Right kidney (tissue), 9 donors: ENCODE measurements at places on chromosomes 6 and 20.
A peak's percentile ranks its signal among the peaks of the same experiment; 100 is the strongest.

DNA sequence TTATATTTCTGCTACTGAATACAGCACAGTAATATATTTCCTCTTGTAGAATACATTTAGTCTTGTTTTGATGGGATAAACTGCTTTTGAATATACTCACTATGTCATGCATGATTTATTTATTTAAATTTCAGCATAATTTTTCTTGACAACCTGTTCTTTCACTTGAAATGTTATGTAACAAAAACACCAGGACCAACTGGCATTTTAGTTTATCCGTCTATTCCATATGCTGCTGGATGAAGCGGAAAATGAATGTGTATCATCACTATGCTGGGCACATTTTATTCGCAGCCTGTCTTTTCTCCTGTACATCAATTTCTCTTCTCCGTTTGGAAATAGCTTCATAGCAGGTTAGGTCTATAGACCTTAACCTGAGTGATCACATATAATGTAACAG is 206.8 kb upstream of the PLCB4 start:
- no peak for DNase-seq

GRCh38 chr6:21666201-21666691 is 72.7 kb downstream of the SOX4 start:
- peak; percentile 76 for DNase-seq

- DNase-seq: no peak
These were observed 172.6 kb upstream of the BMP5 start for GRCh38 chr6:56047931-56048540.

GRCh38 chr6:23006656-23007055 is 437.3 kb downstream of the HDGFL1 start:
- DNase-seq: no peak

DNA sequence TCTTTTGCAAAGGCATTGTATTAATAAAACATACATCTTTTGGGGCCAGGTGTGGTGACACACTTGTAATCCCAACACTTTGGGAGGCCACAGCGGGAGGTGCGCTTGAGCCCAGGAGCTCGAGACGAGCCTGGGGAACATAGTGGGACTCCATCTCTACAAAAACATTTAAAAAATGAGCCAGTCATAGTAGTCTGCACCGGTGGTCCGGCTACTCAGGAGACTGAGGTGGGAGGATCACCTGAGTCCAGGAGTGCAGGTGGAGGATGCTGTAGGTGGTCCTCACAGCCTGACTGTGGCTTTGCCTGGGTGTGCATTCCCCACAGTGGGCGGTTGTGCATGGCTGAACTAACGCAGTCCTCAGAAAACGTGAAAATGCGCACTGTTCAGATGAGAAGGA is 162.5 kb downstream of the DLL1 start:
- DNase-seq: no peak

GRCh38 chr6:90454836-90455427 is 131.9 kb downstream of the MAP3K7 start:
- no peak for DNase-seq

DNA sequence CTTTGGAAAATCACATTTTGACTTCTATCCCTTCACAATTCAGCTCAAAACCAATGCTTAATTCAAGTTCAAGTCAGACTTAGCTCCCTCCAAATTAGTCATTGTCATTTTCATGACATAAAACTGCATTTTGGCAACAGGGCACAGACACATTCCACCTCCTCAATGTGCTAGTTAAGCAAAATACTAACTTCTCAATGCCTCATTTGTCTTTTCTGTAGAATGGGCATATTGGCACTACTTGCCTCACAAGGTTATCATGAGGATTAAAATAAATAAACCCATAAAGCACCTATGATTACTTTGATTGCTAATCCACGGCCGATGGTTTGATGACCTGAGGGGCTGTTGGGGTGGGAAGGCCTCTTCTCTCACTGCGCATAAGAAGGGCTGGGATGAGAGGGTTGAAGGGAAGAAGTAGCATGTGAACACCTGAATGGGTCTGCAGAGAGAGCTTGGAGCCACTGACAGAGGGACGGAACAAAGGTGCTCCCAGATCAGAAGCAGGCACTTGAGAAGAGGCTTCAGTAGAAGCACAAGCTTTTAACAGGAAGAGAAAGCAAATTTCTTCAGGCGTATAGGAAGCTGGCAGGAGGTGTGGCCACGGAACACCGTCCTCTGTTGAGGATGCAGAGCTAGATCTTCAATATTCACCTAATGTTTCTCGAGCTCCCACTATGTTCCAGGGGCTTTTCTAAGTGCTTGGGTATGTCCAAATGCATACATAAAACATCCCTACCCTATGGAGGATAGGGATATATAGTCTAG is 11.7 kb upstream of the TBC1D7 start:
- DNase-seq: no peak

GRCh38 chr6:2812695-2813094 is 29.0 kb downstream of the SERPINB1 start:
- DNase-seq: no peak

GRCh38 chr20:2312876-2313275 is 17.1 kb downstream of the TGM3 start:
- no peak for DNase-seq

GRCh38 chr20:49804364-49804763 is 8.3 kb upstream of the SLC9A8 start:
- no peak for DNase-seq

- no peak for DNase-seq
These were observed 34.5 kb downstream of the DLGAP4 start for GRCh38 chr20:36340593-36340990.

DNA sequence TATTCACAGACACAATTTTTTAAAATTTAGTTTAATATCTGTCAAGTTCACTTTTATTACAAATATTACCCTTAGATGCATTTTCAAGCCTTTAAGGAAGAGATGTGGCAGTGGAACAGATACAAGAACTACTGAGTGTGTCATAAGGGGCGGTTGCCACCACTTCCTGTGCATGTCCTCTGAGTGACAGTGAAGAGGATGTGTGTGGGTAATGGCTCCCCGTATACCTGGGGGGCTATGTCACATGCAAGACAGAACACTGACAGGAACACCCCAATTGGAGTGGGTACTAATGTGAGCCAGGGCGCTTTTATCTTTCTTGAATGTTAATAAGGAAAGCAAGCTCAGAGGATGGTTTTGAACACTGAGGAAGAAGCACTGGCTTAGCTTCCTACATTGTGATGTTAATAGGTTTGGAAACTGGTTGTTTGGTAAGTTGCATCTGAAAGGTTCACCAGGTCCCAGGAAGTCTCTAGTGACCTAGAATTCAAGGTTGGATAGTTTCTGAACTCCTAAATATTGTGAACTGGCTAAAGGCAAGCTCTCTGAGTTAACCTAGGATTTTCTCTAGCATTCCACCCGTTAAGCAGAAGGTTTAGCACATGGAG is 83.4 kb upstream of the ASF1A start:
- no peak for DNase-seq

DNA sequence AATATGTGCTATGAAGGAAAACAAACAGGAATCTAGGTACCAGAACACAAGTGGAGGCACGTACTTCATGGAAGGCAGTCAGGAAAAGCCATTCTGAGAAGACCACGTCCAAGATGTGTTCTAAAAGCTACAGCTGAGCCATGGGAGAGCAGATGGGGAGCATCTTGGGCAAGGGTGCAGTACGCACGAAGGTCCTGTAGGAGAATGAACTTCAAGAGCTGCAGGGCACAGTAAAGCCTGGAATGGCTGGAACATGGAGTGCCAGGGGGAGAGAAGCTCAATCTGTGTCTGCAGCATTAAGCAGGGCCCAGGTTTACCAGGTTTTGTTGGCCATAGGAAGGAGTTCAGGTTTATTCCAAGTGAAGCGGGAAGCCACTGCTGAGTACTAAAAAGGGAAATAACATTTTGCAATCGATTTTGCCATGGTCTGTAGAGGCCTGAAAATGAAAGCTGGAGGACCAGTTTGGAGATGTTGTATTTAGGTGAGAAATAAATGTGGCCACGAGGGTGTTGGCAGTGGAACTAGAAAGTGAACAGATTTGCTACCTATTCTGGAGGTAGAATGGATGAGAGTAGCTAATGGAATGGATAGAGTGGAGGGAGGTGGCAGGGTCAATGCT is 29.9 kb downstream of the ADTRP start:
- DNase-seq: no peak

GRCh38 chr6:170041526-170041925 is 249.4 kb downstream of the DLL1 start:
- no peak for DNase-seq

DNA sequence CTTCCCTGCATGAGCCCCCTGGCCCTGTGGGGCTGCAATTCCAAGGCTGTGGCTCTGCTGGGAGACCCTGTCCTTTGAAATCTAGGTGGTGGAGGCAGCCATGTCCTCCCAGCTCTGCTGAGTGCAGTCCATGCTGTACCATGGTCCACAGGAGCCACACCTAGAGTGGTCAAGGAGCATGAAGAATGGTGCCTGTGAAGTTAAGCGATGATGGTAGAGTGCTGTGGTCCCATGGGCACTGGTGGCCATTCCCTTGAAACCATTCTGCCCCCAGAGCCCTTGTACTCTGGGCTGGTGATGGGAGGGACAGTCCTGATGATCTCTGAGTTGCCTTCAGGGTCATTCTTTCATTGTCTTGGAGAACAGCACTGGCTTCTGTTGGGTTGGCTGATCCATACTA is 55.3 kb downstream of the EFCAB8 start:
- no peak for DNase-seq

DNA sequence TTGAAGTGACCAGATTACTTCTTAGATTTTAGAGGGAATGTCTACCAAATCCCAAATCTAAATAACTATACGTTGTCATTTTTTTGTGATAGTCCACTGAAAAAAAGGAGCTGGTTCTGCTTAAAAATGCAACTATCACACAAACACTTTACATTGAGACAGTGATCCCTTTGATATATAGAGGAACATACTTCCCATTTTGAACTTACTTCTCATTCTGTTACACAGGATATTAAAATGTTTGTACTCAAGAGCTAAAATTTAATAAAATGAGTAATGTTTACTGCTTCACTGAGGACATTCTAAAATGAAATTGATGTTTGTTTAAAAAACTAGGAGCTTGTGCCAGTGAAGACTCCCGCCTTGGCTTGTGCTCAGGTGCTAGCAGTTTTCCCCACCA is 174.1 kb downstream of the CARMIL1 start:
- no peak for DNase-seq

DNA sequence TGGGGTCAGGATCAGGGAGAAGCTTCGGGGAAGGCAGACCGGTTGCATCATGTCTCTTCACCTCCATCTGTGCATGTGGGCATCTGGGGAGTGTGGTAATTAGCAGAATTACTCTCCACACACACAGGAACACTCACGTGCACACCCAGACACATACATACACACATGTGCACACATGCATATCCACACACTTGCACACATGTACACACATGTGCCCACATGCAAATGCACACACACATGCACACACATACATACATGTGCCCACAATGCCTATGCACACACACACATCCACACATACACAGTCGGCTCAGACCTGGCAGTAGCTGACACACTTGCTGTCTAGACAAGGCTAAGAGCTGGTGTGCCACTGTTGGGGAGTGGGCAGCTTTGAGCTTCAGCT is 212.3 kb upstream of the PMEPA1 start:
- no peak for DNase-seq

DNA sequence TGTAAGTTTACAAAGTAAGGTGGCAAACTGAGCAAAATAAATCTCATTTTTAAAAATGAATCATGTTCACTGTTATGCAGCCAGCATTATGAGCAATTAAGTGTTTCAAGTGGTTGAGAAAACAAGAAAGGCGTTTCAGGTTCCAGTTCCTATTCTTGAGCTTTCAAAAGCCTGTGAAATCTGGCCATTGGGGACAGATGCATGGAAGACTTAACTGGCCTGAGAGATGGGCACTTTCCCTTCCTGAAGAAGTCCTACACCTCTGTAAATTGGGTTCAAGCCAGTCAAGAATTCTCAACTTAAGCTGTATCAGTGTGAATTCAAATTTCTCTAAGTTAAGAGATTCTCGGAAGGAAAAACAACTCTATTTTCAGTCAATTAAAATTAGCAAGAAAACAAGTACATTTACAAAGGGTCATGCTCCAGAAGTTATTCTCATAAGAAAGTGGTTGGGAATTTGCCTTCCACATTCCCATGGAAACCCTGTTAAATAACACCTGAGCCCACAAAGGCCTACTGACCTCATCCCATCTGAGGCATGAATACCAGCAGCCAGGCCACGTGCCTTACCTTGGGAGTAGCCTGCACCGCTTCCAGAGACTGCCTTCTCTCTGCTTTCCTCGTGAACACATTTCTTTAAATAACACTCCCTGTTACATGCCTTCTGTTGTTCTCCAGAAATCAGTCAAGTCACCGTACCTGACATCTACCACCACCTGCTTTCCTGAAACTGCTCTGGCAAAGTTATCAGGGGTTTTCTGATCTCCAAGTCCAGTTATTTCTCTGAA is 19.4 kb downstream of the MAP3K5 start:
- DNase-seq: peak; percentile 38

- no peak for DNase-seq
These were observed 929.5 kb downstream of the KIF16B start for GRCh38 chr20:15643713-15644112.

DNA sequence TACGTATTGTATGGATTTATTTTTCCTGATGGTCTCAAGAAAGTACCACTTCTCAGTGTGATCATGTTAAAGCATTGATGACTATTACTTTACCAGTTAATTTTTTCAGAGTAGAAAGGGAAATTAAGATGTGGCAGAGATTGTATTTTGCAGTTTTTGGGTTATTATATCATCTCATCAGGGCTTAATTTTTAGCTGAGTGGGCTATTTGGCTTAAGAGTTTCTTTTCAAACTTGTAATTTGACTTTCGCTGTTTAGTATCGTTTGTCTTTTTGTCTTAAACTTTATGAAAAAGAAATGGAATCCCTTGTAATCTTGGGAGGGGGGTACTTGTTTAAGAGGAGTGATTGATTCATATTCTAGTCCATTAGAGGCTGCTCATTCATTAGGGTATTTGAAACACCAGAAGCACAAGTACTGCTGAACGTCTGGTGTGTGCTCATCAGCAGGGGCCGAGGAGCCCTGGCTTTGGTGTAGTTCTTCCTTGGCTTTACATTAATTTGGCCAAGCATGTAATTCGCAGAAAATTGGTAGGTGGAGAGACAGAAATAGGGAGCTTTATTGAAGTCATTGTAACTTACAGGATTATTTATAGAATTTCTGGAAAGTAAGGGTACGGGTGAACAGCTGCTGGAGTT is 112.4 kb downstream of the TIAM2 start:
- no peak for DNase-seq

DNA sequence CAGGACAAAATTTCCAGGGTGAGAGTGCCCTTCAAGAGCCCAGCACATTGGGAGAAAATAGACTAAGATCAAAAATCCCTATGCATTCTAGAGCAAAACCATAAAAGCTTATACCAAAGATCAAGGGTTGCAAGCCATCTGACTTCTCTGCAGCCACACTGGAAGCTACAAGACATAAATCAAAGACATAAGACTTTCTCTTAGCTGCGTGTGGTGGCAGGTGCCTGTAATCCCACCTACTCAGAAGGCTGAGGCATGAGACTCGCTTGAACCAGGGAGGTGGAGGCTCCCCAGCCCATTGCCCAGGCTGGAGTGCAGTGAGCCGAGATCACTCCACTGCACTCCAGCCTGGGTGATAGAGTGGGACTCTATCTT is 91.9 kb upstream of the NXT1 start:
- DNase-seq: no peak

DNA sequence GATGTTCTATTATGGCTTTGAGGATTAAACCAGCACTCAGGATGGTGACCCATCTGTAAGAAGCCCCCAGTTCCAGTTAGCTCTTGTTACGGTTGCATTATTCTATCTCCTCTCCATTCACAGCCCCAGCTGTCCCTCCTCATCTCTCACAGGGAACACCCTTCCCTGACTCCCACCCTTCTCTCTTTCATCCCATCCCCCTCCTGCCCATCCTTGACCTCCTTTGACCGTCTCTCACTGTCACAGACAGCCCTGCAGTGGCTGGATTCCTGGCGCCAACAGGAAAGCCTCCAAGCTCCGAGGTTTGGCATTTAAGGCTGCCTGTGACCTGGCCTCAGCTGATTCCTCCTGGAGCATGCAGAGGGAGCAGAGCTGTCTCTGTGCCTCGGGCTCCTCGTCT is 4.2 kb upstream of the BPIFB4 start:
- no peak for DNase-seq
